ENCODE measurements at places on chromosomes 4 and X.

- DNase-seq = no peak
These were observed 70.2 kb downstream of the SMIM20 start for GRCh38 chr4:25984266-25984665.

GRCh38 chr4:70704215-70704930 lies 16.0 kb downstream of the UTP3 start:
- peak; percentile 52 for DNase-seq

- DNase-seq = no peak
These were observed 18.0 kb downstream of the ETDC start for GRCh38 chrX:135327299-135327698.

GRCh38 chr4:91359041-91360031 lies 944.4 kb upstream of the GRID2 start:
- DNase-seq = no peak

DNA sequence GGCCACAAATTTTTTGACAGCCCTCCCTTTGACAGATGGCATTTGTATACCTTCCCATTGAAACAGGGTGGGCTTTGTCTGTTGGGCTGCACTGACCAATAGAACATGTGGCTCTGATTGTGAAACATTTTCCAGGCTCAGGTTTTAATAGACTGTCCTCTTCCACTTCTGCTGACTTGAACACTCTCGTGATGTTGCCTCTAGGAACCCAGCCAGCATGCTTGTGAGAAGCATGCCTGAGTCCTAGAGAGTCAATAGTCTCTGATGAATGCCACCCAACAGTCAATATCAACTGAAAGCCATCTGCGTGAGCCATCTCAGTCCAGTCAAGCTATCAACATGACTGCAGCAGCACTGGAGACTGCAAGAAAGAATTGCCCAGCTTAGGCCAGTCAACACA lies 290.0 kb downstream of the SLC7A11 start:
- no peak for DNase-seq

- DNase-seq = no peak
These were observed 62.3 kb upstream of the SMARCA5 start for GRCh38 chr4:143451186-143451585.

- DNase-seq = peak; percentile 2
These were observed 61.3 kb upstream of the TXK start for GRCh38 chr4:48195374-48195773.

- DNase-seq = no peak
These were observed 397.5 kb downstream of the GPM6A start for GRCh38 chr4:175414602-175415001.

DNA sequence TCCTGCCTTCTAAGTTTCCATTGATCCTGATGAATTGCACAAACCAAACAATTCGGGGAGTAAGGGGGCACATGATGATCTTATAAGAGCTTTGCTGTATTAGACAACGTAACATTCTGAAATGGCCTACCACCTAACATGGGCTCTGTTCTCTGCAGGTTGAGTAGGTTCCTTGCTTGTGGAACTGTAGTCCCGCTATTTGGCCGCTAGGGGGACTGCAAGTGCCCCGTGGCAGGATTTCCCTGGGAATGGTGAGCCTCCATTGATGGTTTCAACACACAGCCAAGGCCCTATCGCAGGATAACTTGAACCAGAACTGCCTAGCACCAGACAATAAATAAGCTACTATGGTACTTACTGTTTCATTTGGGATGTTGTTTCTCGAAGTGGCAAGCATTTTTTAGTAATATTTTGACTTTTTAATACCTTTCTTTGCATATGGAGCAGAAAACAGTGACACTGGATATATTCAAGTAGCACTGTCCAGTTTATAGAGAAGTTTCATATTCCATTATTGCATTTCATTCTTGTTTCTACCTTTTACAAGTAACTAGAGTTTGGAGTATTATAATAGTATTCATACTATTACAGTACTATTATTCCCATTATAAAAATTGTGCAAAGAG lies 11.9 kb downstream of the AR start:
- DNase-seq = peak; percentile 30

- DNase-seq = no peak
These were observed 32.5 kb upstream of the ZNF185 start for GRCh38 chrX:152865232-152865920.

- DNase-seq = no peak
These were observed 46.8 kb downstream of the STEEP1 start for GRCh38 chrX:119518371-119518770.

GRCh38 chr4:149896432-149896831 lies 80.8 kb upstream of the IQCM start:
- DNase-seq = no peak

DNA sequence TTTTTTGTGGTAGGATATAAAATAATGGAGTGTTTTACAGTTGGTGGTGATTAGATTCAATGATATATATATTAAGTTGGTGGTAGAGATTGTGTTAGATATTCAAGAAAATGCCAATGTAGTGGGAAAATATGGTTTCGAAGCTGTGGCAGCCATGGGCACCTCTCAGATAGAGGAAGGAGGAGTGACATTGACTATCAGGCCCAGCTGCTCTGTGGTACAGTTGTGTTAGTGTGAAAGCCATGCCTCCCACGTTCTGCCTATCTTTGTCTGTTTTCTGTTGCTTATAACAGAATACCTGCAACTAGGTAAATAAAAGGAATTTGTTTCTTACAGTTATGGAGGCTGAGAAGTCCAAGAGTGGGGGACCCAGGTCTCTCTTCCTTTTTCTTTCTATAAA lies 101.9 kb downstream of the ARHGAP10 start:
- no peak for DNase-seq

GRCh38 chr4:1834047-1834775 lies 21.7 kb downstream of the LETM1 start:
- DNase-seq = no peak

DNA sequence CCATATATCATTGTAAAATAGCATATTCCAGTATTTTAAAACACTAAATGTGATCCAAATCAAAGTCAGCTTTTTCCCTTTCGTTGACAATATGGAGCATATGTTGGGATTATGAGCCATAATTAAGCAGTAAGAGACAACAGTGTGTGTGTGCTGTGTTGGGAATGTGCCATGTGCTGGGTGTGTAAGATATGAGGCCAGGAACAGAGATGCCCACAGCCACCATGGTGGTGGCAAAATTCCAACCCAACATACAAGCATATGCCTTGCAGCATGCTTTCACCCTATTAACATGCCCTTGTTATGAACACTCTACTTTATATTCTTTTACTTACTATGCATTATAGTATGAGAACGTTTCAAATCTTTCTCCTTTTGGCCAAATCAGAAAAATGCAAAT lies 1560.4 kb upstream of the TENM3 start:
- DNase-seq = no peak

- no peak for DNase-seq
These were observed 12.1 kb downstream of the HAND2 start for GRCh38 chr4:173517781-173518424.

DNA sequence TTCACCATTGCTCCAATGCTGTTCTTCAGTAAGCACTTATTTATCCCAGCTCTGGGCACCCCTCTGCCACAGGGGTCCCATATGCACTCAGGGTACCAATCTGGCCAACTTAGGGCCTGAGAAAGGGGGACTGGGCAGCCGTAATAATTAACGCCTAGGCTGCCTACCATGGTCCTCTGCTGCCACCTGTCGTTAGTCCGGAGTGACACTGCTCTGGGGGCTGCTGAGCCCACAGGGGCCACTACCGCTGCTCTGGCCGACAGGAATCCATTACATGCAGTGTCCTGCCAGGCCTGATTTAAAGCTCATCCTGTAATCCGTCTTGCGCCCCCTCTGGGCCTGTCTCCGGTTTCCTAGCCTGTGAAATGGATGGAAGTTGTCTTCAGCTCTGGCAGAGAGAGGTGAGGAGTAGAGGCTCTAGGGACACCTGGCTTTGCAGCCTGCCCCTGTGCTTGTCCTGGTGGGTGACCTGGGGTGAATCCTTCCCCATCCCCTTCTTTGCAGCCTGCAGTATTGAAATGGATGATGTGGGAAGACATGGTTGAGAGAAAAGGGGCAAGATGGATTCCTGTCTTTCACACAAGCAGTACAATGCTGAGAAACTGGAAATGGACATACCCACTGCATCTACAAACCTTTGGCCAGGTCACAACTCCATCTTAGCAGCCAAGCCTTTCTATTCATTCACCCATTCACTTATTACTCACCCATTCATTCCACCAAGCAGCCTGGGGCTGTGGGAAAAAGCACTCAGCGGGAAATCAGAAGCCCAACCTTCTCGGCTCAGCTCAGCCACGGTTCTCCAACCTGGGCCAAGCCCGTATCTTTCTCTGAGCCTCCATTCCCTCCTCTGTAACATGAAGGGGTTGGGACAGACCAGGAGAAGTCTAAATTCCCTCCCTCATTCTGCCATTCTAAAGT lies 116.3 kb upstream of the NALF2 start:
- peak; percentile 29 for DNase-seq

GRCh38 chr4:130675266-130675665 lies 1579.3 kb downstream of the C4orf33 start:
- no peak for DNase-seq

DNA sequence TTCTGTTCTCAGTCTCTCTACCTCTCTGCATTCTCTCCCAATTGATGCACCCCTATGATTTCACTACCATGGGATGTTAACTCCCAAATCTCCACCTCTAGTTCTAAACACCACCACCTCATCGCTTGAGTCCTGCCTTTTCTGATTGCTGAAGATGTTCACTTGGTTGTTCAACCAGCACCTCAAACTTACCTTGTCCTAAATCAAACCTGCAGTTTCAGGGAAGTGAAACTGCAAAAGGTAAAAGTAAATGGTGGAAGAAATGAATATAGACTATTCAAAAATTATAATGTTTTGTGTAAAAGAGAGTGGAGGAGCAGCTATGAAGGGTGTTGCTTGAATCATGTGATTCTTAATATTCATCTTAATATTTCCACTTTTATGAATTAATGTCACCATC lies 91.0 kb downstream of the PDE5A start:
- no peak for DNase-seq

DNA sequence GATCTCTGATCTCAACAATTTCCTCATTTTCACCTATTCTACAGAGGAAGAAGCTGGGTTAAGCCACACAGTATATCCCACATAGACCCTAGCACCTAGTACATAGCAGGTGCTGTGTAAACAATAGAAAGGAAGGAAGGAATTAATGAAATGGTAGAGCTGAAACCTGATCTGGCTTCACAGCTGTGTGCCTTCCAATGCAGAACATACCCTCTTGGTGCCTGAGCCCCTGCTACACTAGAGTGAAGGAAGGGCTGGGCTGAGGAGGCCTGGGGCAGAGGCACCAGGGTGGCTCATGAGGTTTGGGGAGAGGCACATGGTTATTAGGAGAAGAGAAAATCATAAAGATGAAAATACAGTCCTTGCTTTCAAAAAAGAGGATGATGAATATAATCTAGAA lies 21.3 kb downstream of the LRRC66 start:
- DNase-seq = no peak

- DNase-seq = peak; percentile 34
These were observed 999.0 kb upstream of the ADGRL3 start for GRCh38 chr4:60201052-60201673.

GRCh38 chr4:142519342-142519741 lies 326.8 kb downstream of the INPP4B start:
- no peak for DNase-seq

DNA sequence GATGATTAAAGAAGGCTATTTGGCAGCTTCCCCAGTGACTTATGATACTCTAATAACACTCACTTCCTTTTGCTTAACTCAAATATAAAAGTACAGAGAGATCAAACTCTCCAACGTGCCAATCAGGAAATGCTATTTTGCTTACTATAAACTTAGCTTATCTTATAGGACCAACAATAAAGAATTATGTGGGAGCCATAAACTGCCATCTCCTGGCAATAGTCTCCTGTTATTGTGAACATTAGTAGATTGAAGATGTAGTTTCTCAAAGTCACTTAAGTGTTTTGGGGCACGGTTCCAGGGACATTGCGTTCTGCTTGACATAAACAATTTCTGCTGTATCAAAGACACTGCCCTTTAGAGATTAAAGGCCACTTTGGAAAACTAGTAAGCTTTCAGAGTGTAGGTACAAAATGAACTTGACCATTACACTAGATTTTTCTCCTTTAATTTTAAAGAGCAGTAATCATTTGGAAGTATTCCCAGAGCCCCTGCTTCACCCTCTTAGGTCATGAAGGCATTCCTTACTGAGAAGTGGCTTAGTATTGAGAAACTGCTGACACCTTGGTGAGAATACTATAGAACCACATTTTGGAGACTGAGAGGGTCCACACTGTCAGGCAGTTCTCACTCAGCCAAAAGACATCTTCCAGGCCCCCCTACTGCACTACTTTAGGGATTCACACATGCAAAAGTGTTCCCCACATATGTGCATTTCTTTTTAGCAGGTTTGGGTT lies 51.9 kb downstream of the MAOA start:
- DNase-seq = no peak

DNA sequence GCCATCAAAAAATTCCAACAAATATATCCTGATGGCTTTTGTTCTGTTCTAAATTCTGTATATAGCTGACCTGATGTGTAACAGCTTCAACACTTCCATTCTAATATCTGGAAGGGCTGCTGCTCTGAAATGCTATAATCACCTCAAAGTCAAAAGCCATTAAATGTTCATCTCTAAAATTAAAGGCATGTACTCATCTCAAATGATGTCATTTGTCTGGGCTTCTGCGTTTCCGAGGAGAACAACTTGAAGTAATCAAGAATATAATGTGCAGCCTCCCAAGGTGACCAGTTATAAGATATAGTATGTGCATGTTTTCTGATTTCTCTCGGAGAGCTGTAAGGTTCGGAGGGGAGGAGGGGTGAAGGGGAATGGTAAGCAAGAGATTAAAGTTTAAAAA lies 237.6 kb downstream of the SCFD2 start:
- DNase-seq = no peak

GRCh38 chrX:120512627-120513026 lies 43.5 kb upstream of the LAMP2 start:
- DNase-seq = no peak

- DNase-seq = peak; percentile 60
These were observed 11.7 kb downstream of the OTUD5 start for GRCh38 chrX:48945517-48946348.

DNA sequence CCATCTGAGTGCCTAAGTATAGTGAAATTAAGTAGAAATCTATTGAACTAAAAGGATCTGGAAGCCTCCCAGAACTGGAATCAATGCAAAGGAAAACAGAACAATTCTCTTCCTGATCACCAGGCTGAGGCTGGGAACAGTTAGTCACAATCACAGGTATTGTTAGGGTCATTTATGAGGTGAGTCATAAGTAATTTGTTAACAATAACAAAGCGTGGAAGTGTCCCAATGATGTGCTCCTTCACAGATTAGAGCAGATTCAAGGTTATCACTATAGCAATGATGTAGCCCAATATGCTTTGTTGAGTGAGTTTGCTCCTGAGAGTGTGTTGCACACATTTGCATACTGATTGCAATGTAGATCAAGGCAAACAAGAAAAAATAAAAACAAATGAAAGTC lies 228.1 kb downstream of the ZNF674 start:
- DNase-seq = no peak

- DNase-seq = no peak
These were observed 217.0 kb upstream of the FAT4 start for GRCh38 chr4:125097729-125098128.

DNA sequence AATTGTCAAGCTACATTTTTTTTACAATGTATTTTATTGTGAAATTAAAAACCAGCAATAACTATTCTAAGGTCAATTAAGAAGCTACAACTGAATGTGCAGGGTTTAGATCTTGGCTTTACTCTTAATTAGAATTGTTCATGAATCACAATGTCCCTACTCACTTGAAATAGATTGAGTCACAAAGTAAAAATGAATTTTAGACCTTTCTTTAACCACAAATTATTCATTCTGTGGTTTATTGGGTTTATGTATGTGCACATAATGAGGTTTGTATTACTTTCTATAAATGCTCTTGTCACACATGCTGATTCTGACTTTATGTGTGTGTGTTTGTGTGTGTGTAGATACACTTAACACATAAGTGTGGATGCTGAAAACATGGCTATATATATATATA lies 647.0 kb upstream of the AADAT start:
- DNase-seq = no peak
